Uterine smooth muscle cell (primary cell): ENCODE measurements at places on chromosomes 11 and 22. TPM values are rescaled to one million over a fixed set of nuclear protein-coding genes. Genes with fewer than 3 reads are reported as not detected.

The CDC42EP2 gene
- total RNA-seq = 13.3 and 17.2 TPM in 2 replicates

The CST6 gene
- not detected in 2 replicates for total RNA-seq

The NDUFS8 gene
- 96.4 and 115 TPM in 2 replicates for total RNA-seq

The EEF1G gene
- total RNA-seq = 1,010 and 1,304 TPM in 2 replicates

The MICAL3 gene
- total RNA-seq = 17.9 and 23.7 TPM in 2 replicates
